Mesothelial cell of epicardium (in vitro differentiated cells): ENCODE measurements at places on chromosomes 5 and 9.

- no peak for DNase-seq
- H3K27ac ChIP-seq: no peak overlapping the region
- H3K4me3 ChIP-seq: no peak overlapping the region
- H3K4me1 ChIP-seq: peaks cover 17% of the 10 kb centered on the region
Measured at GRCh38 chr9:72596451-72597180, 75.2 kb downstream of the TMC1 start.

- no peaks in the 10 kb centered on the region for H3K27me3 ChIP-seq
- DNase-seq: no peak
- peaks cover 24% of the 10 kb centered on the region for H3K4me1 ChIP-seq
Measured at GRCh38 chr9:129037767-129038098, 1.3 kb downstream of the MIGA2 start.

DNA sequence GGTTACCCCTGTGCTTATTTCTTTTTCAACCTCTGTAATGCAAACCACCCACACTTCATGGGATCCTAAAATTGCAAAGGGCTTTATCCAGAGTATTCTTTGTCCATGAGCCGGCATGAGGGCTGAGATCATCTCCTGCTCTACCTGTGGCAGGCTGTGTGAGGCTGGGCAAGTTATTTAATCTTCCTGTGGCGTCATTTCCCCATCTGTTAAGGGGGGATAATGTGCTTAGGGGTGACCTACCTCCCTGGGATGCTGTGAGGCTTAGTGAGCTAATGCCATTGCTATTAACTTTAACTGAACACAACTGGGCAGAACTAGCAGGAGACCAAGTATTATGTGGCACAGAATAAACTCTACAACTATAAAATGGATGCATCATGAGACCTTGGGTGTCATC is 17.0 kb downstream of the FRMPD1 start:
- no peaks in the 10 kb centered on the region for H3K4me1 ChIP-seq
- H3K4me3 ChIP-seq: no peak overlapping the region
- H3K36me3 ChIP-seq: no peaks in the 10 kb centered on the region

DNA sequence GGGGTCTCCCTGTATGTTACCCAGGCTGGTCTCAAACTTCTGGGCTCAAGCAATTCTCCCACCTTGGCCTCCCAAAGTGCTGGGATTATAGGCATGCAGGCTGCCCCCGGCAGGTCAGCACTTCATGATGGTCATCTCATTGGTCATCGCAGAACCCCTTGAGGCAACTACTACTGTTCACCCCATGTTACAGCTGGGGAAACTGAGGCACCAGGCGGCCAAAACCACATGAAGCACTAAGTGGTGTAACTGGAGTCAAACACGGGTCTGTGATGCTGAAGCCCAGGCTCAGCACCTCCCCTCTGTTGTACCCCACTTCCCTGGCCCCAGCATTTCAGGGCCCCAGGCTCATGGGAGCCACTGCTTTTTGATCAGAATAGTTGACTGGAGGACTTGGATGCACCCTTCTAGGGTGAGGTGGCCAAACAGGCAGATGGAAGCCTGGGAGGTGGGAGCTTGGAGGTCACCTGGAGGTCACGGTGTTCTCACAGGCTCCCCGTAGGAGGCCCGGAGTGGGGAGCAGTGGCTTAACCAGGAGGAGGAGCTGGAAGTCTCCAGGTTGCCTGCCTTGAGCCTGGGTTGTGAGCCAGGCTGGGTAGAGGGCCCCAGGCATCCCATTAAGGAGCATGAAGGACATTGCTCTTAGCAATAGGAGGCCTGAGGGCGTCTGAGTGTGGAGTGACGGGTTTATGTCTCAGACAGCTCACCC is 57.3 kb upstream of the RPL26L1 start:
- H3K4me1 ChIP-seq: peaks cover 81% of the 10 kb centered on the region
- peak overlapping the region; percentile 98 for H3K27ac ChIP-seq
- no peak overlapping the region for H3K4me3 ChIP-seq
- H3K27me3 ChIP-seq: no peaks in the 10 kb centered on the region
- no peak for DNase-seq

GRCh38 chr9:114480746-114481435 is 24.4 kb downstream of the WHRN start:
- peak overlapping the region; percentile 50 for H3K27ac ChIP-seq
- DNase-seq: no peak
- peaks cover 12% of the 10 kb centered on the region for H3K36me3 ChIP-seq
- no peak overlapping the region for H3K4me3 ChIP-seq
- H3K4me1 ChIP-seq: peaks cover 22% of the 10 kb centered on the region

DNA sequence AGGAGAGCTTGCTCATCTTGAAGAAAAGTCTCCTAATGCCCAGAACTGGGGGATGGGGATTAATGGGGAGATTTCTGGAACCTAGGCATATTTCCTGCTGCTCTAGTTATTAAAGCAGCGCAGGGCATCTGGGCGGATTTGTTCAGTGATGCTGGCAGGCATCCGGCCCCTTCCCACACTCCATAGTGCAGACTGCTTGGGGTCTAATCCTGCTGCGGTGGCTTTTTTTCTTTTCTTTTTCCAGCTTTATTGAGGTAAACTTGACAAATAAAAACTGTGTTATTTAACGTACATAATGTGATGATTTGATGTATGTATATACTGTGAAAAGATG is 30.7 kb downstream of the PPARGC1B start:
- no peak overlapping the region for H3K4me3 ChIP-seq
- DNase-seq: no peak
- no peaks in the 10 kb centered on the region for H3K36me3 ChIP-seq
- no peaks in the 10 kb centered on the region for H3K27me3 ChIP-seq
- peaks cover 15% of the 10 kb centered on the region for H3K4me1 ChIP-seq

DNA sequence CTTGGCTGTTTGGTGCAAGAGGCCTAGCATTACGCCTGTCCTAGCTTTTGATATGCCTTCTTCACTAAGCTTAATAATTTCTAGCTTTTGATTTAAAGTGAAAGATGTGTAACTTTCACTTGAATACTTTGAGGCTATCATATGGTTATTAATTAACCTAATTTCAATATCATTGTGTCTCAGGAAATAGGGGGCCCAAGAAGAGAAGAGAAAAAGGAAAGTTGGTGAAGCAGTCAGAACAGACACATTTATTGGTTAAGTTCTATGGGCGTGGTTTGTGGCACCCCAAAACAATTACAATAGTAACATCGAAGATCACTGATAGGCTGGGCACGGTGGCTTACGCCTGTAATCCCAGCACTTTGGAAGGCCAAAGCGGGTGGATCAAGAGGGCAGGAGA is 40.9 kb upstream of the F2RL2 start:
- no peak overlapping the region for H3K4me3 ChIP-seq
- H3K36me3 ChIP-seq: peaks cover 2% of the 10 kb centered on the region
- no peak overlapping the region for H3K27ac ChIP-seq
- H3K27me3 ChIP-seq: no peaks in the 10 kb centered on the region
- peaks cover 2% of the 10 kb centered on the region for H3K4me1 ChIP-seq
